ENCODE measurements at places on chromosomes 3 and 15.

DNA sequence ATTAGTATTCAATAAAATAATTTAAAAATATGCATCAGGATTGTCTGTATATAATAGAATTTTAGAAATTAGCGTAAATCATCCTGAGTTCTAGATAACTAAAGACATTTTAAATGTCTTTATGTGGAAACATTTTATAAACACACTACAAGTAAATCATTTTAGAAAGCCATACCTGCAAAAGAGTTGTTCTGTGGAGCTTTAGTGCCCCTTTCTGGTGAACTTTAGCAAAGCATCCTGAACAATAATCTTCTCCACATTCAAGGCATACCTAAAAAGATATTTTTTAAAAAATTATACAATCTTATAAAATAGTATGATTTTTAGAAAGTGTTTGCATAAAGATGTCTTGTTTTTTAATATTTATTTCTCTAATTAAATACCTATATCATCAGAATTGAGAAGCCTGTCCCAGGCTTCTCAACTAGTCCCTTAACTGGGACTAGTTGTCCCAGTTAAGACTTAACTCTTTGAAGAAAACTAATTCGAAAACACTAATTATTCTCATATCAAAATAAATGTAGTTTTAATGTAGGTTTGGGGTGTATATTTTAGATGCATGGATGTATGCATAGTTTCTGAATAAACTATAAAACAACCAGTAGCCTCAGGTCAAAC lies 29.7 kb downstream of the ZBBX start:
- peak; percentile 37 for DNase-seq

- no peak for DNase-seq
These were observed 12.8 kb downstream of the SYNM start for GRCh38 chr15:99117563-99118257.

DNA sequence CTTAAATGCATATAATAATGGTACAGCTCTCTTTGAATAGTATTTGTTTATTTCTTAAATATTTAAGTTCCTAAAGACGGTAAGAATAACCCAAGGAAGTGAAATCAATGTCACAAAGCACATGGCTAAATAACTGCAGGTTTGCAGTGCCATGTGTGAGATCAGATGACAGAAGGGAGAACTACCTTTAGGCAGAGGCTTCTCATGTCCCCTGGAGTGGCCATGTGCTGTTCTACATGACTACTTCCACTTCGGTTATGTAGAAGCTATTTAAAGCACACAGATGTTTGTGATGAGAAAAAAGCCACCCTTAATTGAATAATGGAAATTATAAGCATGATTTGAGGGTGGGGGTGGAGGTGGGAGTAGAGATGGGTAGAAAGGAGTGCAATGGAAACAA lies 109.1 kb downstream of the UBE3A start:
- no peak for DNase-seq

- peak; percentile 88 for DNase-seq
These were observed 85.3 kb upstream of the LIMD1 start for GRCh38 chr3:45509038-45509767.

GRCh38 chr3:139620438-139620837 lies 57.3 kb downstream of the NMNAT3 start:
- no peak for DNase-seq

DNA sequence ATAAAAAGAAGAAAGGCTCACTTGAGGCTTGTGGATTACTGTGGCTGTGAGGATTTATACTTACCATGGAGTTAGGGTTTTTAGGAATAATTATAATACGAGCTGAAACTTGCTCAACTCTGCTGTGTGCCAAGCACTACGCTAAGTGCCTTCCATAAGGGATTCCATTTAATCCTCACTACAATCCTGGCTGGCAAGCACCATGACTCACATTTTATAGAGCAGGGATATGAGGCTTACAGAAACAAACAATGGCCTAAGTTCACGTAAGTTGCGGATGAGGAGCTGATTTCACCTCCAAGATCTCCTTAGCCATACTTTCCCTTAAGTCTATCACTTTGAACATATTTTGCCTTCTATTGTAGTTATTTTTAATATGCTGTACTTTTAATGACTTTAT lies 43.9 kb upstream of the ARL8B start:
- DNase-seq, result no peak

GRCh38 chr3:36302626-36303025 lies 77.7 kb upstream of the STAC start:
- no peak for DNase-seq

- peak; percentile 66 for DNase-seq
These were observed 74.2 kb upstream of the PROK2 start for GRCh38 chr3:71859123-71859519.

GRCh38 chr3:138854204-138854603 lies 19.5 kb upstream of the PIK3CB start:
- DNase-seq, result no peak

DNA sequence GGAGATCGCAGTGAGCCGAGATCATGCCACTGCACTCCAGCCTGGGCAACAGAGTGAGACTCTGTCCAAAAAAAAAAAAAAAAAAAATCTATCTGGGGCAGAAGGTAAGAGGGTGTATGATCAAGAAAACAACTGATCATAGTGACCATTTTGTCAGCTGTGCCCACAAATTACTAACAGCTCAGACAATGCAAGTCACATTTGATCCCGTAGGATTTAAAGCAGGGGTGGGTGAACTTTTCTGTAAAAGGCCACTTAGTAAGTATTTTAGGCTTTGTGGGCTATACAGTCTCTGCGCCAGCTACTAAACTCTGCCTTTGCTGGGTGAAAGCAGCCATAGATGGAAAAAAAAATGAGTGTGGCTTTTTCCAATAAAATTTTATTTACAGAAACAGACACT lies 57.6 kb upstream of the ABI3BP start:
- DNase-seq, result no peak

- no peak for DNase-seq
These were observed 88.5 kb downstream of the FBLN2 start for GRCh38 chr3:13637311-13637891.

DNA sequence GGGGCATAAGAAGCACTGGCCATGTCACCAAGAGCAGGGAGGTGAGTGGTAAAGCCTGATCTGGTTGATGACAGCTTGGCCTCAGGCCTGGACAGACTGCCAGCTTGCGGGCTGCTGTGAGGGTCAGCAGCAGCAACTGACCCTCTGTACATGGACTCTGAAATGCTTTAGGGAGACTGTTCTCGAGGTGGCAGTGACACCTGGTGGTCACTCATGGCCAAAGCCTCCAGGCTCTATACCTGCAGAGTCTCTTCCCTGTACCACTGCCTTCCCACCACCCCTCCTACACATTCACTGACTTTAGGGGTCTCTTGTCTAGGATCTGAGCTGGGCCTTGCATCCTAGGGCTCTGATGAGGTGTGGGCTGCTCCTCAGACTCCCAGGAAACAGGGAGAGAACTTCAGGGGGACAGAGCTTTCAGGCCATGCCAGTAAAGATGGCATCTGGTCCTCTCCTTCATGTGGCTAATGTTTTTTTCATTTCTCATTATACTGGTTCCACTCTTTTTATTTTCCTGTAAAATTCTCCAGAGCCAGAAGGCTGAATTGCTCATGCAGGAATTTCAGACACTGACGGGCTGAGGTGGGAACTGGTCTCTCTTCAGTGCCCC lies 17.2 kb upstream of the TIMP4 start:
- peak; percentile 62 for DNase-seq

DNA sequence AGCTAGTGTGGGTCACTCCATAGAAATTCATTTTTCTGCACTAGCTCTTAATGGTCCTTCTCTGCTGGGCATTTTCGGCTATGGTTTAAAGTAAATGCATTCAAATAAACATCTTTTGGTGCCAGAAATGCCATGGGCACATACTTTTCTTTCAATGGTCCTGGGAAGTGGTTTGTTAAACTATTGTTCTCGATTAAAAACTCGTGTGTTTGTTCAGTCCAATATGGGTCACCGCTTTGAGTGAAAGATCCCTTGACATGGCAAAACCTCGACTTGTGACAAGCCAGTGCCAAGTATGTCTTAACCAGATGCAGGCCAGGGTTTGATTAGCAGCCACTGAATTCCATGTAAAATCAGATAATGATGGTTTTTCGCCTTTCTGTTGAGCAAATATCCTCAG lies 331.9 kb upstream of the WNT5A start:
- no peak for DNase-seq

- DNase-seq, result no peak
These were observed 271.9 kb downstream of the FEZF2 start for GRCh38 chr3:62101488-62101887.

DNA sequence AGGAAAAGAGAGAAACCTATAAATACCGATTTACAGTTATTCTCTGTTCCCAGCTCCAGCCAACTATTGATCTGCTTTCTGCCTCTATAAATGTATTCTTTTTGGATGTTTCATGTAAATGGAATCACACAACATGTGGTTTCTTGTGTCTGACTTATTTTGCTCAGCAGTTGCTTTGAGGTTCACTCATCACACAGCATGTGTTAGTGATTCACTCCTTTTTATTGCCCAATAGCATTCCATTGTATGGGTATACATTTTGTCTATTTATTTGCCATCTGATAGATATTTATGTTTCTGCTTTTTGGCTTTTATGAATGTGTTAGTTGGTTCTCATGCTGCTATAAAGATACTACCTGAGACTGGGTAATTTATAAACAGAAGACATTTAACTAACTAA lies 23.6 kb downstream of the CCR1 start:
- no peak for DNase-seq

DNA sequence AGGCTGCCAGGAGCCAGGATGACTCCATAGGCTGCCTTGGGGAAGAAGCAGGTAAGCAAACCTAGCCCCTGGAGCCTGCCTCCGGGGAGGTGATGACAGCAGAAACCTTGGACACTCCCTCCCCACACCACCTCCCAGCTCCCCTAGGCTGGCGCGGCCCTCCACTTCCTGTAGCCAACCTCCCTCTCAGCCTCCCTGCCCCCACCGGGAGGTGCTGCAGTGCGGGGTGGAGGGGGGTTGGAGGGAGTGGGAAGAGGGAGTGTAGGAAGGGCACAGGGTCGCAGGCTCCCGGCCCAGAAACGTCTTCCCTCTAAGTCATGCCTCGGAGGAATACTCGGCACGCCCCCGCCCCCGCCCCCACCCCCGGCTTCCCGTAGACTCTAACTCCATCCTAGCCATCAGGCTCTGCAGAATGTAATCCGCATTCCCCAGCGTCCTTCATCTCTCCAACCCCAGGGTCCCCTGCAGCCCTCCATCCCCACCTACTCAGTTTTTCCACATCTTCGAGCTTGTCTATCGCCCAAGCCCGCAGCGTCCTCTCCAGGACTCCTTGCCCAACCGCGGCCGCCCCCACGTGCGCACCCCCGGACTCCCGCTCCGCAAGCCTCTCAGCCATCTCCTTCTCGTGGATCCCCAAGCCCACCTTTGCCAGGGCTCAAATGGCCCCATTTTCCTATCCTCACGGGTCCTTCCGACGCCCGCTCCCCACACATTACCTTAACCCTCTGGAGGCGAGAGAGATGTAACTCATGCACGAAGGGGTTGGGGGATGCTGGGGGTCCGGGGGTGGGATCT lies 528 bp downstream of the LPCAT4 start:
- DNase-seq, result peak; percentile 62

GRCh38 chr3:16050641-16051467 lies 123.6 kb upstream of the GALNT15 start:
- no peak for DNase-seq

DNA sequence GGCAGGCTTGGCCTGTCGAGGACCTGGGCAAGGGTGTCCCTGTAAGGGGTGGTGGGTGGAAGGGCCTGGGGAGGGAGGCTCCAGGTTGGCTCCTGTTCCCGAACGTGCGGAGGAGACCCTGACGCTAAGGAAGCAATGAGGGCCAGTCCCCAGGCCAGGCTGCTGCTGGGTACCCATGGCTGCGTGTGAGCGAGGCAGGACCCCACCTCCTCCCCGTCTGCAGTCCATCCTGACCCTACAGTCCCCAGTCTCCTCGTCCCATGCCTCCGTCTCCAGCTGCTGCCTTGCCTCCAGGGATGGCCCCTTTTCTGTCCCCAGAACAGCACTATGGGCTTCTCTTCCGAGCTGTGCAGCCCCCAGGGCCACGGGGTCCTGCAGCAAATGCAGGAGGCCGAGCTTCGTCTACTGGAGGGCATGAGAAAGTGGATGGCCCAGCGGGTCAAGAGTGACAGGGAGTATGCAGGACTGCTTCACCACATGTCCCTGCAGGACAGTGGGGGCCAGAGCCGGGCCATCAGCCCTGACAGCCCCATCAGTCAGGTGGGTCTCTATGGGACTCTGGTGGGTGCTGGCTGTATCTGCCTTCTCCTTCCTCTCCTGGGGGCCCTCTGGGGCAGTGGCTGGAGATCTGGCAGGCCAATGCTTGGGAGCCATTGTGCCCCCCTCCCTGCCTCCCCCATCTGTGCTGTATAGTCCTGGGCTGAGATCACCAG lies 571 bp downstream of the FES start:
- no peak for DNase-seq

- DNase-seq, result no peak
These were observed 65.9 kb downstream of the BTD start for GRCh38 chr3:15667484-15667883.

GRCh38 chr15:44296625-44297524 lies 8.4 kb downstream of the GOLM2 start:
- DNase-seq, result peak; percentile 67

DNA sequence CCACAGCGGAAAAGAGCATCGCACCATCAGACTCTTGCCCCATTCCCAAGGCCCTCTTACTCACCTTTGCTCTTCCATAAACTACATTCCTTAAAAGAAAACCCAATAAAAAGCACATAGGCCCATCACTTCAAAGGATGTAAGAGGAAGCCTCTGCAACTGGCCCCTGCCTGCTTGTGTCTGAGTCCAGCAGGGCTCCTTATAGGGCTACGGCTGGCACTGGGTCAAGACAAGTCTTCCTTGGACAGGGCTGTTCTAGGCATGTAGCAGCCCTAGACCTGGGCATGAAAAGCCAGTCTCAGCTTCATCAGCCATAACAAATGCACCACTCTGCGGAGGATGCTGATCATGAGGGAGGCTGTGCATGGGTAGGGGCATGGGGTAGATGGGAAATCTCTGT lies 218.3 kb downstream of the NTRK3 start:
- no peak for DNase-seq

DNA sequence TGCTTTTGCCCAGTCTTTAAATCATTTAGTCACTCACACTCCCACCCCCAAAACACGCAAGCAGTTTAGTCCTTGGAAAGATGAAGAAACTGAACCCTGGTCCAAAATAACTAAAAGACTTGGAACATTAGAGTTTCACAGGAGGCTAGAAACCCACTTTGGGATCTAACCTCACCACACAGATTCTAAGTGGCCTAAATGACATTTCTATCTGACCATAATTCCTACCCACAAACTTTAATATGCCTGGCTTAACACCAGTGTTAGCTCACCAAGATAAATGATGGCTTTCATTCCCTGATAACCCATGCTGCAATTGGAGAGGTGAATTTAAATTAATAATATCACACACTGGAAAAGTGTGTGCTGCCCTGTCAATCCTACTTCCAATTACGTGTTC lies 295.3 kb upstream of the UBE2E2 start:
- DNase-seq, result no peak

GRCh38 chr15:43241100-43241499 lies 20.3 kb upstream of the EPB42 start:
- no peak for DNase-seq

DNA sequence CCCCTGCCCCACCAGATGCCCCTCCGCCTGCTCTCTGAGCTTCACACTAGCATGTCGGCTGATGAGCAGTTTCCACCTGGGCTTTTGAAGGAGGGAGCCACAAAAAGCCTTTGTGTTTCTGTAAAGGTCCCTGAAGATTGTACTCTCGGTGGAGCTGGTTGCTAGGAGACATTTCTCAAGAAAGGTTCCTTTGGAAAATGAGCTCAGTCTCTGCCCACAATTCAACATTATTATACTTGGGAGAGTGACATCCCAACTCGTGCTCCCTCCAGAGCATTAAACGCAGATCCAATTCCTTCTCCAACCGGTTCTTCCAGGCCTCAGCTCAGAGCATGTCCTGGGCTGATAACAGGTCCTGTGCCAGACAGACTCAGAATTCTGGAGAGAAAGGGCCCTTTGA lies 26.8 kb upstream of the FAM107A start:
- no peak for DNase-seq

All from ACHN (cell line).